ENCODE measurements at places on chromosomes 2 and 18.
A peak's percentile ranks its signal among the peaks of the same experiment; 100 is the strongest.

DNA sequence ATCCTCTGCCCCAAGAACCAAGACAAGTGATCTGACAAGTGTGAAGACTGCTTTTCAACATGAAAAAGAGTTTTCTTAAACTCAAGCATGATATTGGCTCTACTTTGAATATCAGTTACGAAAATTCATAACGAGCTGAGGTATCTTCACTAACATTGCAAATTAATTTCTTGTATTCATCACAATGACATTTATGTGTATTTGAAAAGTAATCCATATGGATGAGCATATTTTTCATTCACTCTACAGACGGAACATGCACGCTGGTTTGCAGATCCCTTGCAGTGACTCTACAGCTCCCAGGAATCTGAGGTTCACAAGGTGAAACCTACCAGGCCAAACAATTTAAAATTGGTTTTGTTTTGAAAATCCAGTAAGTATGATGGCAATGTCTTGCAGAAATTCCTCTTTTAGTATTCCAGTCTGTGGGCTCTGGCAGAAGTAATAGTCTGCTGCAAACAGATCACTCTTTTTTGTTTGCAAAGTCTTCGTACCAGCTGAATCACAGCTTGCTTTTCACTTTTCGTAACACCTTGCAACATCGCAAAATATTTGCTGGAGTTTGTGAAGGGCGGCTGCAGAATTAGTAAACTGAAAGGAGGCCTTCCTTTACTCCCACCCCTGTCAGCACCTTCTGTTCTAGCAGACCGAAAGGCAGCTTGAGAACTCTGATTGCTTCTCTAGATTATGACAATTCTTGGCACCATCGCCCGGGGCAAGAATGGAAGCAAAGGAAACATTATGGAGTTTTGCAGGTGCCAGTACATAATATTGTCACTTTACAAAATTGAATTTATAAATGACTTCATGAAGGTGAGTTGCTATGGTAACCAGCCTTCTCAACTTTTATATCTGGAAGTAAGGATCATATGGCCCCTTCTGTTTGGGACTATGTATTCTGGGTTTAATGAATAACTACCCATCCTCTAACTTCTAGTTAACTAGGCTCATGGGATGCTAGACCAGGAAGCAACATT is 168.7 kb downstream of the TMEM247 start:
- no peaks in the 10 kb centered on the region for H3K27me3 ChIP-seq
- no peaks in the 10 kb centered on the region for H3K4me1 ChIP-seq
- H3K36me3 ChIP-seq, result no peaks in the 10 kb centered on the region
- DNase-seq, result no peak

DNA sequence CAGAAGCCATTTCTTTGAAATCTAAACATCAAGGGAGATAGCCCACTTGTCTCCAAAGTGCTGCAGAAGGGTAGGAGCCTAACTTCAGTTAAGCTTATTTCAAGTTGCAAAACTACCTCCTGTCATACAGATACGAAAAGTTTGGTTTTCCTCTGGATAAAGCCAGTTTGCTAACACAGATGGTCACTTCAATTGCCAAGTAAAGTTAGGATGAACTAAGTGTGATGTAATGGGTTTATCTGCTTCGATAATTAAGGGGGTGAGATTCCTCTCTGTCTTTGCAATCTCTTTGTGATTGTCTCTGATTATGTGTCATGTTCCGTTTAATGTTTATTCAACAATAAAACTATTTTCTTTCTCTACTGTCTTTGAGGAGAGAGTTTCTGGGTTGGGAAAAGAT is 156.4 kb downstream of the SLC39A10 start:
- H3K36me3 ChIP-seq, result no peaks in the 10 kb centered on the region
- DNase-seq, result no peak
- no peak overlapping the region for H3K27ac ChIP-seq
- H3K27me3 ChIP-seq, result no peaks in the 10 kb centered on the region

- no peaks in the 10 kb centered on the region for H3K36me3 ChIP-seq
- H3K4me1 ChIP-seq, result no peaks in the 10 kb centered on the region
- no peak overlapping the region for H3K4me3 ChIP-seq
- no peaks in the 10 kb centered on the region for H3K27me3 ChIP-seq
Observed at GRCh38 chr2:113370478-113371091, 66.9 kb upstream of the ZNG1B start.

DNA sequence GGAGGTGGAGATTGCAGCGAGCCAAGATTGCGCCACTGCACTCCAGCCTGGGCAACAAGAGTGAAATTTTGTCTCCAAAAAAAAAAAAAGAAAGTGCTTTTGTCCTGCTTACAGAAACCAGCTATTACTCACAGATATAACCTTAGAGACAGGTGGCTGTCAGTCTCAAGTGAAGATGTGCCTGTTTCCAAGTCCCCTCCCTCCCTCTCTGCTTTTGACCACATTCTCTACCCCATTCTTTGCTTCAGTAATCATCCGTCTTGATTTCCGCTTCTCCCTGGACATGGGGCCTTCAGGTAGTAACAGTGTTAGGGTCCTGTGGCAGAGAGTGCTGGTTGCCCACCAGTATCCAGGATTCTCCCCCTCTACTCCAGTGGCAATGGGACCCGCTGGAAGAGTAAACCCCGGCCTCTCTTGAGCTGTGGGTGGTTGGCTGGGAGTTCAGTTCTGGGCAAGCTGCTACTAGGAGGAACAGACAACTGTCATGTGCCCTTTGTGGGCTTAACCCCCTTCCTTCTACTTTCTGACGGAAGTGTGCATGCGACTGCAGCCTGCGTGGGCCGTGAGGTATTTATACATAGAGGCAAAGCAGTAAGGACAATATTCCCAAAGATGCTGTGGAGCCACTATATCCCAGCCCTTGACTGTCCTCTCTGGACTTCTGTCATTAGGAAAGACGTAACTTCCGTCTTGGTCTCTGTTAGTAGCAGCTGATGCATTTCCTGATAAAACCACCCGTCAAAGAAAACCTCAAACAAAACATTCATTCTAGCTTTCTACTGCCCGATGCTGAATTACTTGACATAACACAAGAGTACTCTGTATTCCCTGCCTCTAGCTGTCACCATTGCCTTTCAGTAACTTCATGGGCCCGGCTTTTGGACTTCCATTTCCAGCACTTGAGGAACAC is 17.8 kb downstream of the PDCL3 start:
- no peaks in the 10 kb centered on the region for H3K36me3 ChIP-seq
- no peak overlapping the region for H3K27ac ChIP-seq
- H3K27me3 ChIP-seq, result no peaks in the 10 kb centered on the region
- H3K4me3 ChIP-seq, result no peak overlapping the region
- DNase-seq, result no peak

- no peak overlapping the region for H3K4me3 ChIP-seq
- H3K27ac ChIP-seq, result no peak overlapping the region
- no peaks in the 10 kb centered on the region for H3K36me3 ChIP-seq
- H3K27me3 ChIP-seq, result no peaks in the 10 kb centered on the region
- DNase-seq, result no peak
Observed at GRCh38 chr2:186913870-186914269, 64.9 kb upstream of the ZSWIM2 start.

DNA sequence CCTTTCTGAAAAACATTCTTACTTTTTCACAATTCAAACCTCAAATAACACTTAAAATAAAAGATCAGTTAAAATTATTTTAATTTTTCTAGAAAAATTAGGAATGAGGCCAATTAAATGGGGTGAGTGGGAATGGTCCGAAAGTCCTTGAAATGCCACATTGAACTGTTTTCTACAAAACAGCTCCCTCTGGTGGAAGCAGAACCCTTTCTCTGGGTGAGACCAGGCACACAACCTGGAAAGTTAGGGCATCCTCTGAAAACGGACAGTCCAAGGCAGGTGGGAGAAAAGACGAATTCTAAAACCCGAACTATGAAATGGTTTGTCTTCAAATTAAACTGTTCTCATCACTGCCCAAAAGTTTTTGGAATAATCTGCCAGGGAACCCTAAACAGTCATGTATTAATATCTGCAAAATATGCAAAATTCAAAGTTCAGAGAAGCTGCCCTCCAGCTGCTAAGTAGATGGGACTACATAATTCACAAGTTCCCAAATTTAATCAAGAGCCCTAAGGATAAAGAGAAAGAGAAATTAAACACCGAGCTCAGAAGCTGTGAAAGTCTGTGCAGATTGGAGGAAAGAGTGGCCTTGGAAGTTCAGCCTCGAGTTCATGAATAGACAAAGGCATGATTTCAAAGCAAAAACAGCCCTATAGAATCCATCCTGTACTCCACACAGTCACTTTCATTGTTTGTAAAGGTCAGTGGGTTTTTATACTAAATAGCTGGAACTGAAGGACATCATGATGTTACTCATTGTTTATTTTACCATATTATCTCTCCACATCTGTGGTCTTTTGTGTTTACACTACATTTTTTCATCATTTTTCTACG is 108.3 kb downstream of the PIEZO2 start:
- no peaks in the 10 kb centered on the region for H3K4me1 ChIP-seq
- peaks cover 7% of the 10 kb centered on the region for H3K27me3 ChIP-seq
- peak; percentile 20 for DNase-seq

GRCh38 chr2:196244966-196245365 is 73.6 kb upstream of the STK17B start:
- no peaks in the 10 kb centered on the region for H3K27me3 ChIP-seq
- H3K27ac ChIP-seq, result no peak overlapping the region
- no peaks in the 10 kb centered on the region for H3K36me3 ChIP-seq
- no peak for DNase-seq
- no peak overlapping the region for H3K4me3 ChIP-seq

- H3K27ac ChIP-seq, result no peak overlapping the region
- peaks cover 5% of the 10 kb centered on the region for H3K4me1 ChIP-seq
- H3K27me3 ChIP-seq, result no peaks in the 10 kb centered on the region
Observed at GRCh38 chr2:231058761-231059550, 2.3 kb downstream of the PSMD1 start.

GRCh38 chr2:180938451-180938850 is 42.0 kb upstream of the UBE2E3 start:
- no peaks in the 10 kb centered on the region for H3K27me3 ChIP-seq
- no peaks in the 10 kb centered on the region for H3K4me1 ChIP-seq
- H3K27ac ChIP-seq, result no peak overlapping the region
- no peaks in the 10 kb centered on the region for H3K36me3 ChIP-seq

DNA sequence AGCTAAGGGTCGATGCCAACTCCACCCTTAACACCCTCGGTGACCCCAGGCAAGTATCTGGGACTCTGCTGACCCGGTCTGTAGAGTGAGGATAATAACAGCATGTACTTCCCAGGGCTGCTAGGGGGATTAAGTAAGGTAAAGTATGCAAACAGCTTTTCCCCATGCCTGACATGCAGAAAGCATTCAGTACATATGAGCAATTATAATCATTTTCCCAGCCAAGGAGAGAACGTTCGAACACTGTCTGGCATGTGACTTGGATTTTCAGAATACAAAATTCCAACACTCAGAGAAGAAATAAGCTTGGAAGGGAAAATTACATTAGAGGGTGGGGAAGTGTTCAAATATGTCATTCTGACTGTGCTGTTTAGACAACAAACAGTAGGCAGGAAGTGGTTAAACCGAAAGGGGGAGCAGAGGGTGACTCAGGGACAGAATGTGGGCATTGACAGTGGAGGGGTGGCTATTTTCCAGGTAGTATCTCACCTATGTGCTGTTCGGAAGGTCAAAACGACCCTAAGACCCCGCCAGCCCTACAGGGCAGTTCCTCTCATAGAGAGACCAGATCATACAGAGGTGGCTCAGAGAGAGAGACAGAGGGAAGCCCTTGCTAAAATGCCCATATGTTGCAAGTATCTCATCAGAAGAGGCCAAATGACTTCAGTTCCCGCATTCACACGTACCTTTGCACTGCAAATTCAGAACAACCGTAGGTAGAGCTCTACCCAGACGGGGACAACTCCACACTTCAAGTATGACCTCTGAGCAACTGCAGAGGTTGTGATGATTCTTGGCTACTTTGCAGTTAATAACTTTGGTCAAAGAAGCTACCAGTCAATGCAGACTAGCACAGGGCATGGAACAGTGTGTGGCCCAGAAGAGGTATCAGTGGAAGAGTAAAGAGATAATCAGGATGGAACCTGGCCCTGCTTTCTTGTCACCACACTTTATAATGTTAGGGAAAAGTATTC is 14.8 kb downstream of the ASPRV1 start:
- no peaks in the 10 kb centered on the region for H3K27me3 ChIP-seq
- no peak for DNase-seq
- H3K4me1 ChIP-seq, result no peaks in the 10 kb centered on the region
- no peak overlapping the region for H3K4me3 ChIP-seq
- H3K27ac ChIP-seq, result no peak overlapping the region

GRCh38 chr2:195769975-195770374 is 112.9 kb downstream of the SLC39A10 start:
- no peaks in the 10 kb centered on the region for H3K27me3 ChIP-seq
- DNase-seq, result no peak
- no peak overlapping the region for H3K27ac ChIP-seq
- H3K36me3 ChIP-seq, result no peaks in the 10 kb centered on the region

DNA sequence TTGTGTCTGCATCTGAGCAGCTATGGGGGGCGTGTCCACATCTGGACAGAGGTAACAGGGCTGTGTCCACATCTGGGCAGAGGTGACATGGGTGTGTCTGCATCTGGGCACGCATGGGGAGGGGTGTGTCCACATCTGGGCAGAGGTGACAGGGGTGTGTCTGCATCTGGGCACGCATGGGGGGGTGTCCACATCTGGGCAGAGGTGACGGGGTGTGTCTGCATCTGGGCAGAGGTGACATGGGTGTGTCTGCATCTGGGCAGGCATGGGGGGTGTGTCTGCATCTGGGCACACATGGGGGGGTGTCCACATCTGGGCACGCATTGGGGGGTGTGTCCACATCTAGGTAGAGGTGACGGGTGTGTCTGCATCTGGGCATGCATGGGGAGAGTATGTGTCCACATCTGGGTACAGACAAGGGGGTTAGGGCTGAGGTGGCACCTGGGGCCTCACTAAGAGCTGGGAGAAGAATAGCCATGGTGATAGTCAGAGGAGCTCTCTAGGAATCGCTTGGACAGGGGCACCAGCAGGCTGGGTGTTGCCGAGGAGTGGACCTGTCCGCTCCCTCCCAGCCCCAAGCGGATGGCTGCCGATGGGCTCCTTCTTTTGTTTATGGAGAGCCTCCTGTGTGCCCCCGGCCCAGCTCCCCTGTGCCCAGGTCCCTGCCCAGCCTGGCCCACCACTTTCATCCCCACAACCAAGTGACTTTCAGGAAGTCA is 177.8 kb downstream of the EIPR1 start:
- DNase-seq, result no peak
- no peaks in the 10 kb centered on the region for H3K4me1 ChIP-seq
- no peaks in the 10 kb centered on the region for H3K36me3 ChIP-seq
- H3K27me3 ChIP-seq, result no peaks in the 10 kb centered on the region

GRCh38 chr2:232281858-232282507 is 96.6 kb upstream of the ALPP start:
- no peaks in the 10 kb centered on the region for H3K27me3 ChIP-seq
- H3K4me3 ChIP-seq, result no peak overlapping the region
- no peaks in the 10 kb centered on the region for H3K36me3 ChIP-seq
- no peaks in the 10 kb centered on the region for H3K4me1 ChIP-seq
- H3K27ac ChIP-seq, result no peak overlapping the region
